Activated CD8-positive, alpha-beta memory T cell treated with anti-CD3 and anti-CD28 coated beads, Interleukin-2, amount 50 U/mL, for 48 hours (primary cell): ENCODE measurements at places on chromosomes 11 and 22.

- no peak for DNase-seq
These were observed 42.8 kb downstream of the TRIOBP start for GRCh38 chr22:37739611-37740049.

DNA sequence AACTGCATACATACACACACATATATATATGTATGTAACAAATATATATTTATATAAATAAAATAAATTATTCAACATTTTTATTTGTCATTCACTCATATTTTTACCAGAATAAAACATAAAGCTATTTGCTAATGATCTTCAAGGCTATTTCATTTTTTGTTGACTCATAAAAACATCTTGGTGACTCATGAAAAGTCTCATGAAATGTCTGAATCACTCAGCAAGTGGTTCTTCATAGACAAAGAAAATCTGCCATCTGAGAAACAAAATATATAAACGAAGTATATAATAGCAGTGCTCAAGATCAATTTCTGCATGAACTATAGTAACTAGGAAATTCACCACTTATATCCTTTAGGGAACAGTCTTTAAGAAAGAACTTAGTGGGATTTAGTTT, 764.8 kb upstream of the FAT3 start:
- no peak for DNase-seq

DNA sequence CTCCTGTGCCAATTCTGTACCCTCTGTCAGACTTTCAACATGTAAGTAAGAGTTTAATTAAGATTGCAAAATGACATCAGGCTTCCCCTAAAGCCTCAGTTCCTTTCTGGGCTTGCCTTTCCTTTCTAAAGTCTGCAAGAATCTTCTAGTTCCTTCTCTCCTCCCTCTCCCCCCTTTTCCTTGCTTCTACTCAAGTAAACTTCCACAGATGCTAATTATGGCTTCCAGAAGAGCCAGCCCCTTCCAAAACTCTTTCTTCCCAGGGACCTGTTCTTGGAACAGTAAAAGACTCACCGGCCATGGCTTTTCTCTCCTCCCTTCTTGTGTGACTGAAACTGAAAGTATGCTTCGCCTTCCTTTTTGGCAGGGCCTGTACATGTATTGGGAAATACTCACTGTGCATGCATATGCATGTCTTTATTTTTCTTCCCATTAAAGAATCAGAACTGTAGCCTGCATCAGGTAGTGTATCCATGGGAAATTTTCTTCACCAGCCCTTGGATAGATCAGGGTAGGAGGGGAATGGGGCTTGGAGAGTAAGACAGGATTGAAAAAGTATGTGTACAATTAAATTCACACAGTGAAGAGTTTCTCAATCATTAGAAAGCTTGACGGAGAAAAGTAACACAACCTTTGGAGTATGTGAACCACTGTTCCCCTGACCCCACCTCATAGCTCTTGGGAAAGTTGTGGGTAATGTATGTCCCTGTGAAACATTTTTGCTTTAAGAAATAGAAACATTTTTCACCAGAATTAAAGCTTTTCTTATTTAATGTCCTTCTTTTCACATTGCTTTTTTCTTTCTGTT, at the start of gene CASP1:
Gene CASP1, minus strand, starts transcription at position 332 of the 808 bp plus-strand sequence. Its CDS starts 31 bp downstream, at position 301.
- DNase-seq = no peak

DNA sequence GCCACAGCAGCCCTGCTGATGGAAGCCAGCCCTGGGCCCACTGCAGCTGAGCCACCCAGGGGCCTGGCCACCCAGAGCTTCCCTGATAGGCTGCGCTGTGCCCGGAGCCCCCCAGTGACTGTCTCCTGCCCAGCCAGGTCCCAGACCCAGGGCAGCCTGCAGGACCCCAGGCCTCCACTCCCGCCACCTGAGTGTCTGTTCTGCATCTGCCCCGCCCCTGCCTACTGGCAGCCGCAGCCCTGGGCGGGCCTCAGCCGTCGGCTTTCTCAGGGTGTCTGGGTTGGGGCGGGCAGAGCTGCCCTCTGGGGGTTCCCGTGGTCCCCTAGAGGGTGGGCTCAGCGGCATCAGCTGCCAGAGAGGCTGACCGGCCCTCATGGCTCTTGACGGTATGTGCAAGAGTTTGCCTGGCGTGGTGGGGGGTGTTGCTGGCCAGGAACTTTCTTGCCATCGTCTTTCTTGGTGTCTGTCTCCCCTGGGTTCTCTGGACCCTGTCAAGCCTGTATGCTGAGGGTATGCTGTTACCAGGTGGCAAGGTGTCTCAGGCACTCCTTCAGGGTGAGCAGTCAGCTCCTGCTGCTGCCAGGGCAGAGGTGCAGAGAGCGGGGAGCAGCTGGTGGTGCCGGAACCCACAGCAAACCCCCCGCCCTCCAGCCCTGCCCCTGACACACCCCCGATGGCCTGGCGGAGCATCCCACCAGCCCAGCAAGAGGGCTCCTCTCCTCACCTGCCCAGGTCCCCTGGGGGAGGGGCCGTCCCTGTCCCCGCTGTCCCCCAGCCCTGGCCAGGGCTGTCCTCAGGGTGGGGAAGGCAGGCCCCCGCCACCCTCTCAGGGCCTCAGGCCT, 12.2 kb upstream of the PIM3 start:
- no peak for DNase-seq

DNA sequence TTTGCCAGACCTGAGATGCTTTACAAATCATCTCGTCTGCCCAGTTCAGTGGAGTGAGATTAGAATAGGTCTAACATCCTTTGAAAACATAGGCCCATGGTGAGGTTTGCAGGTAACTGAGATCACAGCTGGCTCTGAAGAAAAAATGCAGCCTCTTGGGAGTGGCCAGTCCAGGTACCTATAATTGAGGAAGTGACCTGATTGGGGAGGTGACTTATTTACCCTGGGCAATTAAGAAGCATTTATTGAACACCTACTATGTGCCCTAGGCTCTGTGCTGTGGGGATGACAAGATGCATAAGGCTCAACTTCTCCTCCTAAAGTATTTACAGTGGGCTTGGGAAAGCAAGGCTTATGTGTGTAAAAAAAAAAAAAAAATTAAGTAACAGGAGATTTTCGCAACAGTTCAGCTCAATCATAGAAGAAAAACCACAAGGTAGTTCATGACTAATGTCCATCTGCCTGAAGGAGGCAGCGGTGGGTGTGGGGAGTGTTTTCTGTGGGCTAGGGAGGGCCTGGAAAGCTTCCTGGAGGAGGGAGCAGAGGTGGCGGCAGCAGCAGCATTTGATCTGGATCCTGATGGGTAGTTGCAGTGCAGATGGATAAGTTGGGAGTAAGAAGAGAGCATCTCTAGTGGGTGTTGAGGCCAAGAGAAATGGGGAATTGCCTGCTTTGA, 16.1 kb downstream of the MICAL2 start:
- no peak for DNase-seq

GRCh38 chr22:43867839-43868635, 5.7 kb upstream of the SULT4A1 start:
- DNase-seq = no peak

- no peak for DNase-seq
These were observed 4.9 kb downstream of the ZFTA start for GRCh38 chr11:63763496-63764339.

- no peak for DNase-seq
These were observed 32.2 kb downstream of the TSPAN18 start for GRCh38 chr11:44758983-44759382.

GRCh38 chr22:26907366-26907765, 250.0 kb downstream of the MIAT start:
- no peak for DNase-seq

- DNase-seq = no peak
These were observed 8.3 kb downstream of the ST3GAL4 start for GRCh38 chr11:126363706-126364248.

DNA sequence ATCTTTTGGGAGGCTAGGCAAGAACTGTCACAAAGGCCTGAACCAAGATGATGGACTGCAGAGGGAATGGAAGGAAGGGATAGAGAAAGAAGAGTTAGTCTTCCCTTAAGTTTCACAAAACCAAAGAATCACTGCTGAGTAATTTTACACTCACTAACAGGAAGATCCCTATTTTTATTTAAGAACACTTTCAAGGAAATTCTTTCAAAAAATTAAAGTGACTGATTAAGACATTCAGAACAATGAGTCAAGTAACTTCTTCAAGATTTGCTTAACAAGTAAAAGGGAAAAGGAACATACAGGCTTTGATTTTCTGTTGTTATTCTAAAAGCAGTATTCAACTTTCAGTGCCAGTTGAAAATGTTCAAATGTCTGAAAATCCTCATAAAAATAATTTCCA, 3.1 kb downstream of the PITPNB start:
- DNase-seq = no peak

DNA sequence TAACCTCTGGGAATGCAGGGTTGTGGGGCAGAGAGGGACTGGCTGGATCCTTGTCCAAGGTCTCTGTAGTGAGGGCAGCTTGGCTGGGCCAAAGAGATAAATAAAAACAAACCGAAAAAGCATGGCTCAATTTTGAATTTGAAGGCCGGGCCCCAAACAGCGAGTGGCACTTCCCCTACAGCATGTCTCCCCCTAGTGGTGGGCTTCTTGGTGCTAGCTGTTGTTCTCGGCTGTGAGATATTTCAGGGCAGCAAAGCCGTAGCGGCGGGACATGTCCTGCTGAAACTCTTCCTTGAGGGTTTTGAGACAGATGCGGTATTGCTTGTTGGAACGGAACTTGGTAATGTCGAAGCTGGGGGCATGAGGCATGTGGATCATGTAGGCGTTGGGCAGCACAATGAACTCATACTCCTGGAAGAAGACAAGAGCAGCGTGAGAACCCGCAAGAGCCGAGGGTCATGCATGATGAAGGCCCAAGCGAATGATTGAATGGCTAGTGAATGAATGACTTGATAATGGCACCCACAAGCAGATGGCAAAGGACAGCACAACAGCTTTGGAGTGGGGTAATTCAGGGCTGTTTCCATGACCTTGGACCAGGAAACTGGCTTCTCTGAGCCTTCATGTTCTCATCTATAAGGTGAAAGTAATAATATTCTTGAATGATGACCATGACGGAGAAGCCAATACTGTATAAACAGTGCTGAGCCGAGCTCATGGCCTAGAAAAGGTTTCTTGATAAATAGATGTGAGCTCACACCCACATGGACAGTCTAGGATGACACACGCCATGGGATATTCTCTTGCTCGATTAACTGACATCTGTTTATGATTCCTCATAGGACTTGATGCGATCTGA, 216.3 kb upstream of the SYN3 start:
- DNase-seq = peak; percentile 57

DNA sequence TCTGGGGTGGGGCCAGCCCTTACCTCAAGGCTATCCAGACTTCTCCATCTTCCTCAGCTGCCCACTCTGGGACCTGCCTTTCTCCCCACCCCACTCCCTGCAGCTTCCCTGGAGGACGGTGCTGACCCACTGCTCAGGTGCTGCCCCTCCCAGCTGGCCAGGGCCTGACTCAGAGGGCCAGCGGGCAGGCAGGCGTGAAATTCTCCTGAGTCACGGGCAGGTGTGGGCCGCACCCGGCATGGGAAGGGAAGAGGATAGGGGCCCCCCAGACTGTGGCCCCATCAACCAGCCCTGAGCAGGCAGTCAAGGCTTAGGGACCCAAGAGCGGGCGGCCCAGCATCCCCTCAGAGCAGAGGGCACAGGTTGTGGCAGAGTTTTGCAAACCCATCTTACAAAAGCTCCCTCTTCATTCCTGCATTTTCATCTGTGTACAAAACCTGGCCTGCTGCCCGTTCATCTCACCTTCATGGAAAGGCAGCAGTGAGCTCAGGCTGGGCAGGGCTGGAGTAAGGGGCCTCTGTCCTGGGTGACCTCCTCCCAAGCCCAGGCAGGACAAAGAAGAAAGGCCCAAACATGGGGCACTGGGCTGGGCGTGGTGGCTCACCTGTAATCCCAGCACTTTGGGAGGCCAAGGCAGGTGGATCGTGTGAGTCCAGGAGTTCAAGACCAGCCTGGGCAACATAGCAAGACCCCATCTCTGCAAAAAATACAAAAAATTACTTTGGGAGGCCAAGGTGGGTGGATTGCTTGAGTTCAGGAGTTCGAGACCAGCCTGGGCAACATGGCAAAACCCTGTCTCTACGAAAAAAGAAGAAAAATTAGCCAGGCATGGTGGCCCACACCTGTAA, 6.1 kb downstream of the RHOD start:
- DNase-seq = no peak

DNA sequence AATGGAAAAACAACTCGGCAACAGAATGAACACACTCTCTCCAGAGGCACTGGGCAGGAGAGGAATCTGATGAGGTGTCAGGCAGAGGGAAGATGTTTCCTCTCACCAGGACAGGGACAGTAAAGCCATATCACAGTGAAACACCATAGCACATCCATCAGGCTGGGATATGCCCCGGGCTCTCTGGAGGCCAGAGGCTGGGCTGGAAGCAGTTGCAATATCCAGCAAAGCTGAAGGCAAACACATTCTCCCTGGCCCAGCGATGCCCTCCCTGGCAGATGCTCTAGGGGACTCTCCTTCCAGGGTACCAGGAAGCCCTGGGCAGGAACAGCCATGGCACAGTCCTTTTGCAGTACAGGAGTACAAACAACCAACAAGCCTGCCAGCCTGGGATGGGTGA, 11.1 kb downstream of the RSPH14 start:
- DNase-seq = no peak

- no peak for DNase-seq
These were observed 10.7 kb downstream of the DGCR8 start for GRCh38 chr22:20090730-20091240.

- no peak for DNase-seq
These were observed 56.0 kb upstream of the OR5AK2 start for GRCh38 chr11:56932572-56933220.

DNA sequence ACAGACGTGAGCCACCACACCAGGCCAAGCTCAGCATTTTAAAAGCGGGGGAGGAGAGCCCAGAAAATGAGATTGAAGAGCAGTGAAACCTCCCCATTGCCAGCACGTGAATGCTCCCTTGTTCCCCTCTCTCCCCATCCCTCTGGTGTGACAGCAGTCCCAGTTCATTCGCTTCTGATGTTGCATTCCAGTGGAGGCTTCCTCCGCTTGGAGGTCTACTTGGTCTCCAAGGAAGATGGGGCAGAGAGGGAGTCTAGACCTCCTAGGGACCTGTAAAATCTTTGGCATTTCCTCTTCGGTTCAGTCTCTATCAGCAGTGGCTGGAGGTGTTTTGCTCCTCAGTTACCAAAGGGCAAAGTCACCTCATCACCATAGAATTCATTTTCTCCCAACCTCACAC, 30.2 kb upstream of the EP300 start:
- DNase-seq = no peak

- no peak for DNase-seq
These were observed 63.2 kb downstream of the ETS1 start for GRCh38 chr11:128524172-128524571.

- no peak for DNase-seq
These were observed 452 bp downstream of the MACROD1 start for GRCh38 chr11:64165481-64165841.

DNA sequence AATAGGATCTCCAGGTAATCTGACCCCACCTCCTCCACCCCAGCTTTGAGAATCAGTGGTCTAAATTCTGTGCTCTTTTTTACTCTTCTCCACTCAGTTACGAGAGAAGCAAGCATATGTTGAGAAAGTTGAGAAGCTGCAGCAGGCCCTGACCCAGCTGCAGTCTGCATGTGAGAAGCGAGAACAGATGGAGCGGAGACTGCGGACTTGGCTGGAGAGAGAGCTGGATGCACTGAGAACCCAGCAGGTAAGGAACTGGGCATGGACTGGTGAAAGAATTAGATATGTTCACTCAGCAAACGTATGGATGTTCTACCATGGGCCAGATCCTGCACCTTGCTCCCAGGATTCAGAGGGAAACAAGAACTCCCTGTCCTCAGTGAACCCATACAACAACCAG, 85.7 kb downstream of the AMOTL1 start:
- DNase-seq = no peak
